ENCODE measurements at places on chromosomes 3 and 15.

GRCh38 chr3:187926620-187927019 is 181.4 kb upstream of the BCL6 start:
- no peak for DNase-seq

GRCh38 chr15:88656760-88657221 is 18.0 kb downstream of the ISG20 start:
- no peak for DNase-seq

- no peak for DNase-seq
These were observed at the start of gene TNFAIP8L3 for GRCh38 chr15:51094606-51095569. TSS of gene TNFAIP8L3 (minus strand) at chr15:51094906. CDS start at chr15:51094595, 311 bp downstream.

DNA sequence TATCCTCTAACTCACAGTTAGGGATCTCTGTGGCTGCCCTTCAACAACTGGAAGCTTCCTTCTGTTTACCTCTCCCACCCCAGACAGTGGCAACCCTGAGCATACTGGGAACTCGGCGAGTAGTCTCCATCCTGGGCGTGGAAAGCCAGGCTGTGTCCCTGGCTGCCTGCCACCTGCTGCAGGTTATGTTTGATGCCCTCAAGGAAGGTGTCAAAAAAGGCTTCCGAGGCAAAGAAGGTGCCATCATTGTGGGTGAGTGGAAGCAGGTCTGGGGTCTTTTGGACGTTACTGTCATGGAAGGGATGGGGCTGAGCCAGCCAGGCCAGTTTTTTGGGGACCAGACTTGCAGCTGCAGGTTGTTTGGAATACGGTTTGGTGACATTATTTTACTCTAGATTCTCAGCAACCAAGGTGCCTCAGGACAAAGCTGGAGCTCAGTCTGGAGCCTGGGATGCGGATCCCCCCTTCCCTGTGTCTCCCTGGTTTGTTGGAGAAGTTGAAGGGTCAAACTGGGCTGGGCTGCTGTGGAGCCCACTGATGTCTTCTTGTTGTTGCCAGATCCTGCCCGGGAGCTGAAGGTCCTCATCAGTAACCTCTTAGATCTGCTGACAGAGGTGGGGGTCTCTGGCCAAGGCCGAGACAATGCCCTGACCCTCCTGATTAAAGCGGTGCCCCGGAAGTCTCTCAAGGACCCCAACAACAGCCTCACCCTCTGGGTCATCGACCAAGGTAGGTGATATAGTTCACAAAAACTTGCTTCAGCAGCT is 7.5 kb downstream of the UNC45A start:
- no peak for DNase-seq

- no peak for DNase-seq
These were observed 48.3 kb downstream of the ASB7 start for GRCh38 chr15:100650685-100651084.

DNA sequence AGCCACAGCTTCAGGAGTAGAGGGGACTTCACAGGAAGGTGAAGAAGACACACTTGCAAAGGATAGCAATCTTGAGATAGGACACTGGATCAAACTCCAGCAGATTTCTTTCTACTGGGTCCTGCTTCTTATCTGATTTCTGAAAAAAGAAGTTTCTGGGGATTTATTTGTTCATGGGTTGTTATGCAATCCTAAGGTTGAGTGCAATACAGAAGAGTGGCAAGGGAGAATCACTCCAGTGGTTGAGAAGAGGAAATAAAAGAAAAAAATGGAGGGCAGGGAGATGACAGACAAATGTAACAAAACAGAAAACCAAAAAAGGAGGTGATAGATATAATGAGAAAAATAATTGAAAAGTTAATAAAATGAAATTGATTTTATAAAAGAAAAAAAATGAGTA is 858.3 kb downstream of the TUSC7 start:
- no peak for DNase-seq

- no peak for DNase-seq
These were observed 17.5 kb downstream of the OSTN start for GRCh38 chr3:191216510-191216909.
